ENCODE measurements at places on chromosomes 7 and 10.

DNA sequence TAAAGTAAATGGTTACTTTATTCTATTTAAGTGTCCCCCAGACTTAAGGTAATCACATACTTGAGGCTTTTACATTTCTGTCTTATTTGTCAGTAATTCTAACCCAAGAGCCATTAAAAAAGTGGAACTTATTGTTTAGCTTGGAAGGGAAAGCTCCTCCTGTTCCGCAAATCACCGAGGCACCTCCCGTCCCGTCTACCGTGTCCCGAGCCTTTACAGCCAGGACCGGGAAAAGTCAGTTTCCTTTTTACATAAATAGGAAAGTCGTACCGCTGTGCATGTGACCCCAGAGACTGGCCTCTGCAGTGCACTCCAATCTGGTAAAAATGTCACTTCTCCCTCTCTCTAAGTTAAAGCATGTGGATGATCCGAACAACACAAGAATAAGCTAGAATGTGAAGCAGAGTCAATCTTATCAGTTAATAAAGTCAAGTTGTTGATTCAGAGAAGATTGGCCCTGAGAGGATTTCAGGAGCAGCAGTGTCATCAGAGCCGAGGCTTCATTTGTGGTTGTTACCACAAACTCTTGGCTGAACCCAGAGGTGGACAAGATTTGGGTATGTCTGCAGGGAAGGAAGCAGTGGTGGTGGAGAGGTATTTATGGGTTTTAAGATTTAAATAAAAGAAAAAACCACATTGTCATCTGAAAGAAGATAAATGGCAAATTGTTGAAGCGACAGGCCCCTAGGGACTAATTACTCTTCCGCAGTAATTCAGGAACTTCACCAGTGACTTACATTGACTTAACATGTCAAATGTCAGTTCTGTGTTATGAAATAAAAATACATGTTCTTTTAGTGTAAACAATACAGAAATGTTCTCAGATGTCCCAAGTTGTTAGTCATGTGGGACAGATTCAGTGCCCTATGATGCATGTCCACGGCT lies 316.6 kb upstream of the ZNF32 start:
- DNase-seq: no peak

DNA sequence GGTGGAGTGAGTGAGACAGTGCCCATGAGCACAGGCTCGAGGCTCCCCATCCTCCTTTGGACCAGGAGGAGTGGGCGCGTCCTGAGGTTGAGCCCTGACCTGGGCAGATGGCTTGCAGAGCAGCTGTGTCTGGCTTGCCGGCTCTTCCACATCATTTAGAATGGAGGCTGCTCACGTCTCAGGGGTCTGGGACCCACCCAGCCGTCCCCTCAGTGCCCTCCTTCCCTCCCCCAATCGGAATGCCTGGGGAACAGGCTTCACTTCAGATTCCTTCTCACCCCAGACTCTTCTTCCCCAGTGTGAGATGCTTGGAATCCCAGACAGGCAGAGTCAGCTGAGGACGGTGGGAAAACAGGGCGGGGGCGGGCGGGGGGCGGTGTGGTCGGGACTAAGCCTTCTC lies 968.6 kb upstream of the ZNF722 start:
- no peak for DNase-seq

GRCh38 chr7:73645643-73646174 lies 21.4 kb upstream of the MLXIPL start:
- DNase-seq: no peak

DNA sequence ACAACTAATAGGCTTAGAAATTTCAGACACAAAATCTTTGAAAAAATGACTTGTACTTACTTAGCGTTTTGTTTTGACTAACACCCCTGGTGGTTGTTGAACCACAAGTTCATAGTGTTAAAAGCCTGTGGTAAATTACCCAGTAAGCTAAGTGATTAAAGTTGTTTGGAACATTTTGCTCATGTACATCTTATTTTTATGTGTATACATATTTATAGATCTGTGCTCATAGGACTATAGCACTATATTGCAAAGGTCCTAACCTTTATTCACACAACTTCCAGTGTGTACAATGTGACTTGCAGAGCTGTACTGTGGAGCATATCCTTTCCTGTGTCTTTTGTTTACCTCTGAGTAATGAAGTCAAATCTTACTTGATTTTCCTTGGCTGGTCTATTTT lies 79.6 kb downstream of the BMPR1A start:
- no peak for DNase-seq

DNA sequence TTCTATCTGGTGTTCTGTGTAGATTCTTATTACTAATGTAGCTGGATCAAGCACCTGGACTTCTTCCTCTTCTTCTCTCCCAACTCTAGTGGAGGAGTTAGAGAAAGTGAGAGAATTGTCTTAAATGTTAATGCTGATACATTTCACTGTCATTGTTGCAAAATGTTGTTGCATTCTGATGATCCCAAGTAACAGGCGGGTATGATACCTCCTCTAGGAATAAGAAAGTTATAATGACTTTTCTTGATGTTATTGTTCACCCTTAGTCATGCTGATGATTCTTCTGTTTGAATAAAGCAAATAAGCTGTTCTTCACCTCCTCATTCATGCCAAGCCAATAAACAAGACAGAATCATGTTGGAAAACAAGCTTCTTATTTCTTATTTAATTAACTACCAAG lies 9.1 kb downstream of the CHRM2 start:
- no peak for DNase-seq

GRCh38 chr10:53331460-53331859 lies 558.9 kb upstream of the MBL2 start:
- DNase-seq: no peak

DNA sequence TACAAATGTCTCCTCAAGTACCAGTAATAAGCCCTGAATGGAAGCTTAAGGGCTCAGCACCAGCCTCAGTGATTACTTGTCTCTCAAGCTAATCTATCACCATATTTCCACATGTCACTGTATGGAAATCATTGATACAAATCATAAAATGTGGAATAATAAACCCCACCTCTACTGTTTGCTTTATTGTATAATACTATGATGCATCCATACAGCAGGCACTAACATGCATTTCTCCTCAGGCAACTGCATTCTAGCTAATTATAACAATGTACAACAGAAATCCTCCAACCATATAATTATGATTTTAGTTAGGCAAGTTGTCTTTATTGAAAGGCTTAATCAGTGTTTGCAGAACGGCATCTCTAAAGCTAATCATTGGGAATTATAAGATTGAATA lies 26.2 kb downstream of the CRPPA start:
- no peak for DNase-seq

- DNase-seq: peak; percentile 86
Measured at GRCh38 chr7:2523941-2524807, 4.6 kb downstream of the LFNG start.

Measured in posterior cingulate gyrus (tissue), 11 donors.